Activated CD8-positive, alpha-beta memory T cell treated with anti-CD3 and anti-CD28 coated beads for 24 hours (primary cell): ENCODE measurements at places on chromosomes 3 and 15.

GRCh38 chr15:96404560-96404959 is 74.1 kb downstream of the NR2F2 start:
- DNase-seq, result no peak

DNA sequence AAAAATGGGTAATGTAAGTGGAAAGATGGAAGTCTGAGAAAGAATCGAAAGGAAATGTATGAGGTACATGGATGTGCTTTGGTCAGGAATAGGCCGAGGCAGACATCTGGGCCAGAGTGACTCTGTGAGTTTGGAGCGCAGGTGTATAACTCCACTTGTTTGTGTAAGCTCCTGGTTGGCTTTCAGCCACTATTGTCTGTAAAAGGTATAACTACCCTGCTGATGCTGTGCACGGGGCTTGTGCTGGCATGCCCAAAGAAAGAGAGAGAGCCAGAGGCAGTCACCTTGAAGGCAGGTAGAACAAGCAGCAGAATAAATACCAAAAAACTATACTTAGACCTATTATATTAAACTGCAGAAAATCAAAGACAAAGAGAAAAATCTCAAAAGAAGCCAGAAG is 32.7 kb upstream of the CD96 start:
- DNase-seq, result no peak

GRCh38 chr15:99249270-99249841 is at the start of gene TTC23:
Gene TTC23, minus strand, starts transcription at chr15:99249581. Its CDS starts 20,869 bp downstream, at chr15:99228712.
- DNase-seq, result no peak

DNA sequence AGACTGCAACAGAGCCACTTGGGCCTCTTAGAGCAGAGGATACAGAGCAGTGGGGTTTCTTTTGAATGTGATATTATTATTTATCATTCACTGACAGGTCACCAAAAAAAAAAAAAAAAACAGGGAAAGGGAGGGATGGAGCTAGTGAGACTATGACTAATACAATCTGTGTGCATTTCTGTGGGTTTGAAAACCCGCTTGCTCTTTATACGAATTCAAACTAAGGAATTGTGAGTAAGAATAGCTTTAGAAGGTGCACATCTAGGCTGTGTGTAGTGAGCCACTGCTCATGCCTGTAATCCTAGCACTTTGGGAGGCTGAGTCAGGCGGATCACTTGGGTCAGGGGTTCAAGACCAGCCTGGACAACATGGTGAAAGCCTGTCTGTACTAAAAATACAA is 186.6 kb upstream of the MANF start:
- DNase-seq, result no peak

GRCh38 chr3:57948080-57948671 is 60.0 kb upstream of the FLNB start:
- DNase-seq, result no peak
